Stimulated activated CD8-positive, alpha-beta memory T cell treated with anti-CD3 and anti-CD28 coated beads, Interleukin-15, amount 100 ng/mL, for 24 hours (primary cell): ENCODE measurements at places on chromosomes 5 and 9.

DNA sequence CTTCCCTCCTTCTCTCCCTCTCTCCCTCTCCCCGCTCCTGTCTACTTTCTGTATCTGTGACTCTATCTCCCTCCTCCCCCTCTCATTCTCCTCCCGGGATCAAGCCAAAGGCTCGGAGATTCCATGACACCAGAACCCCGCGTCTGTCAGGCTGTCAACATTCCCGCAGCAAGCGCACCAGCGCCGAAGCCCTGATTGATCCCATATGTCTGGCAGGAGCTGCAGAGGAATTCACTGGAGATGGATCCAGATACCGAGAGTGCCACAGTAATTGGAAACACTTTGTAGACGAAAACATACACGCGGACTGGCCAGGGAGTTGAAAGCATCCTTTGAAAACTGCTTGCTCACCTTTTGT, 300 bp upstream of the SVEP1 start:
- no peak for DNase-seq

- no peak for DNase-seq
Observed at GRCh38 chr5:31372124-31372523, 159.8 kb downstream of the DROSHA start.

GRCh38 chr5:100479079-100479688, 56.0 kb upstream of the FAM174A start:
- DNase-seq = no peak

DNA sequence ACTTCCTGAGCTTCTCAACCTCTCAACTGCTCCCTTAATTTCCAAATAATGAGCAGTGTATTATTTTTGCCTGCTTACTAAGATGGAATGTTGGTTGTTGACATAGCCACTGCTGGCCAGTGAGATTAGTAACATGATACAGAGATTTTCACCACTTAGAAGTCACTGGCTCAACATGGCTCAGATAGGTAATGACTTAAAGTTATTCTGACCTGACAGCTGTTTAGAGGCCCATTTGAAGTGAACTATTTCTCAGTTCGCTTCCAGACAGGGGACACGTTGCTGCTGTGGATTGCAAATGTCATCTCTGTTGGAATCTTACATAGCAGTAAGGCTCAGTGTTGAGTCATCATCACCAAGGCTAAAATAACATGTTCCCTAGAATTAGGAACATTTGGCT, 490.2 kb downstream of the TLE4 start:
- DNase-seq = no peak

- DNase-seq = no peak
Observed at GRCh38 chr5:52255308-52255707, 532.4 kb upstream of the ITGA1 start.

- DNase-seq = no peak
Observed at GRCh38 chr9:18330401-18331309, 143.3 kb upstream of the ADAMTSL1 start.
